NCI-H2171 (cell line): ENCODE measurements at places on chromosomes 7 and 10.
A peak's percentile ranks its signal among the peaks of the same experiment; 100 is the strongest.

DNA sequence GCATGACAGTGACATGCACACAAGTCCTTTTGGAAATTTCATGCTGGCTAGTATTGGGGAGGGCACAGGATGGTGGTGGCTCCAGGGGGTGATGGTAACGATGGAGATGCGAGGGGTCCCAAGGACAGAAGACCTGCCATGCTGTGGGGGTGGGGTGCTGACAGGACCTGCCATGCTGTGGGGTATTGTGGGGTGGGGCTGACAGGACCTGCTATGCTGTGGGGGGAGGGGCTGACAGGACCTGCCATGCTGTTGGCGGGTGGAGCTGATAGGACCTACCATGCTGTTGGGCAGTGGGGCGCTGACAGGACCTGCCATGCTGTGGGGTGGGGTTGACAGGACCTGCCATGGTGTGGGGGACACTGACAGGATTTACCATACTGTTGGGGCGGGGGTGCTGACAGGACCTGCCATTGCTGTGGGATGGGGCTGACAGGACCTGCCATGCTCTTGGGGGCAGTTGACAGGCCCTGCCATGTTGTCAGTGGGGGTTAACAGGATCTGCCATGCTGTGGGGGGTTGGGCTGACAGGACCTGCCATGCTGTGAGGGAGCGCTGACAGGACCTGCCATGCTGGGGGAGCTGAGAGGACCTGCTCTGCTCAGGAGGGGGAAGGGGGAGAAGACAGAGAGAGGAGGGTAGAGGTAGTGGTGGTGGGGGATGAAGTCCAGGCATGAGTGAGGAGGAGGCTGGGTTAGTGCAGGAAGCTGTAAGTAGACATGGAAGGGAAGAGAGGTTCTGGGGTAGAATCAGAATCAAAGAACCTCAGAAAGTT lies 36.2 kb upstream of the RET start:
- DNase-seq = no peak

DNA sequence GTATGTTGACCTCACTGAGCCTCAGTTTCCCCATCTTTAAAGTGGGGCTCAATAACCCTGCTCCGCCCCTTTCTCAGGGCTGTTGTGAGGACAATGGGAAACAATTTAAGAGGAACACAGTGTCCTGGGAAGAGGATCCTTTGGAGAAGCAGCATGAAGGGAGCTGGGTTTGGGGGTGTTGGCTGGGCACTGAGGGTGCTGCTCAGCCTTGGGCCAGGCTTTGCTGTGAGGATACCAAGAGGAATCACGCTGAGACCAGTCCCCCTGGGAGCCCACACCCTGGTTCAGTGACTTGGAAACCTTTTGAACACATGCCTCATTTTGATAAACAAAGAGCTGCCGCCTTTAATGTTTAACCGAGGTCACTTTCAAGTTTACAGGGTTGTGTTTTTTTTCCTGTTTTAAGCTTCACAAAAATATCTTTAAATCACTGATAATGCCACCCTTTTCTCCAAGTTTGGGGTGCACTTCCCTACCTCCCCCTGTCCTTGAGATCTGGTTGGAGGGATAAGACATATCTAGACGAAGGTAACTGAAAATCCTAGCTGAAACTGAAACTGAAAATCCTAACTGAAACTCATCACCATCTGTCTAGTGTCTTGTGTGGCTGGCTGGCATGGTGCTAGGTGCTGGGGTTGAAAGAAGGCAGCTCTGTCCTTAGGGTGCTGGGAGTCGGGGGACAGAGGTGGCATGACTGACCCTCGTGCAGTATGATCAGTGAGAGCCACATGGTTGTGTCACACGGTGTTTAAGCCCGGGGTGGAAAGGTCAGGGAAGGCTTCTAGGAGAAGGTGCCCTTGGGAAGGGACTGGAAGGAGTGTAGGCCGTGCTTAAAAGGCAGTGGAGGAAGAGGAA lies 27.7 kb downstream of the ZNF775 start:
- peak; percentile 20 for DNase-seq

DNA sequence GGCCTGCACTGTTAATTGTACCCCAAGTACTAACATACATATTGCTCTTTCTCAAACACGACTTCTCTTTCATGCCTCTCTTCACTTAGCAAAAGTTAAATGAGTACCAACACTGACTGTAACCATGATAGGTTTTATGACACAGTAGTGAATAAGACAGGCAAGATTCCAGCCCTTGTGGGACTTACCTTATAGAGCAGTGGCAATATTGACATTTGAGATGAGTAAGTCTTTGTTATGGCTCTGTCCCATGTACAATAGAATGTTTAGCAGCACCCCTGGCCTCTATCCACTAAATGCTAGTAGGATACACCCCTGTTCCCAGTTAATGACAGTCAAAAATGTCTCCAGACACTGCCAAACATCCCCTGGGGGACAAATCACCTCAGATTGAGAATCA lies 11.9 kb upstream of the COL1A2 start:
- no peak for DNase-seq

DNA sequence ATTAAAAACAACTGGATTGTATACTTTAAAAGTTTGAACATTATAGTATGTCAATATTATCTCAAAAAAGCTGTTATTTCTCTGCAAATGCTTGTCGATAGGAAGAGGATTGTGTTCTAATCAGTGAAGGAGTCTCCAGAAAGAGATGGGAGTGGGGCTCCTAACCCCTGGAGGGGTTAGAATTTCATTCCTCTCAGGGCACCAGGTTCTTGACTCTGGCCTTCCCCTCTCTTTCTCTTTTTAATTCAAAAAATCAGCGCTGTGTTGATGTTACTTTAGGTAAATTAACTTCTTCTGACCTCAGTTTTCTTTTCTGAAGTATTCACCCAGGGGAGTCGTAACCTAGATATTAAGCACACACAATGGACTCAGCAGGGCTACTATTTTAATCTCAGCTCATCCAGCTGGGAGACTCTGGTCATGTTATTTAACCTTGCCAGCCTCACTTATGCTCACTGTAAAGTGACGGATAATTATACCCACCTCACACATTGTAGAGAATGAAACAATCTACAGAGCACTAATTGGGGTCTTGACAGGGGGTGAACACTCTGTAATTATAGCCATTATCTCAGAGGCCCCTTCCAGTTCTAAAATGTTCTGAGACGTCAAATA lies 59.4 kb downstream of the GCC1 start:
- DNase-seq = no peak

- DNase-seq = no peak
These were observed 102.5 kb downstream of the APBB1IP start for GRCh38 chr10:26540601-26541000.

DNA sequence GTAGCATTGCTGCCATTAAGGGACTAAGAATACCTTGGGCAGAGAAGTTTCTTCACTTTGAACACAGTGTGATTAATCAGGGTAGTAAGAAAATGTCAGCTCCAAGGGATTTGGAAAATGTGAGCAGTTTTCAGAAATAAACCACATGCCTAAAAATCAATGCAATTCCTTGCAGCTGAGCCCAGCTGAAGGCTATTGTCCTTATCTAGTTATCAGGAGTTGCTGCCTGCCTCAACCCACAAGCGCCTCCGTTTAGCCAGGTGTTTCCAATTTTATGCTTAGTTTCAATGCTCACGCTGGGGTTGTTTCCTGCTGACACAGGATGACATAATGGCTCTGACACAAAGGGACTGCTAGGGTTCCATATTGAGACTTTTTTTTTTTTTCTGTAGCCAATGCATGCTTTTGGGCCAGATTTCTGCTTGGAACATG lies 132.3 kb upstream of the ANK3 start:
- no peak for DNase-seq
